ENCODE measurements at places on chromosomes 6 and 20.

DNA sequence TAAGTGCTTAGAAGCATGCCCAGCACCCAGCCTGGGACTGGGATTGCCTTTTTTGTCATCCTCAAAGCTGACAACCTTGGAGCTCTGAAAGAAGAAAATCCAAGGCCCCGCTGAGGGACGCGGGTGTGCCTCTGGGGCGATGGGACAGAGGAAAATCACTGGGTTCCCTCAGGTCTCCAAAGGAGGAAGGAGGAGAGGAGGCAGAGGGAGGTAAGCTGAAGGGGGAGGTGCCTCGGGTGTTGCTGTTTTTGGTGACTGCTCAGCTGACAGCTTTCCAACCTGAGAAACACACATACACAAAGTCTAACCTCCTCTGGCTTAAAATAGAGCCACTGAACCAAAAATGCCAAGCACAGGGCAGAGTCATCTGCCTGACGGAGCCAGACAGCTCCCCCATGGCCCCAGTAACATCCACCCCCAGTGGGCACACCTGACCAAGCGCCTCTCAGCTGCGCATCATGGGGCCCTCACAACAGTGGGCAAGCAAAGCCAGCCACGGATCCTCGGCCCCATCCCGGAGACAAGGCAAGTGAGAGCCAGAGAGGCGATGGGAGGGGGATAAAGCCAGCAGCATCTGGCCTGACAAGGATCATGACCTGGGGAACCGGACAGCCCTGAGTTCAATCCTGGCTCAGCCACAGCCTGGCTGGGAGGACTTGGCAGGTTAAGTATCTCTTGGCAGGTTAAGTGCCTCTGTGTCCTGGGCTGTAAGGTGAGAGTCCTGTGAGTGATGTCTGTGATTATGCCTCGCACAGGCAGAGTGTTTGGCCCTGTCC is 3.2 kb upstream of the KCNK15 start:
- DNase-seq: no peak

DNA sequence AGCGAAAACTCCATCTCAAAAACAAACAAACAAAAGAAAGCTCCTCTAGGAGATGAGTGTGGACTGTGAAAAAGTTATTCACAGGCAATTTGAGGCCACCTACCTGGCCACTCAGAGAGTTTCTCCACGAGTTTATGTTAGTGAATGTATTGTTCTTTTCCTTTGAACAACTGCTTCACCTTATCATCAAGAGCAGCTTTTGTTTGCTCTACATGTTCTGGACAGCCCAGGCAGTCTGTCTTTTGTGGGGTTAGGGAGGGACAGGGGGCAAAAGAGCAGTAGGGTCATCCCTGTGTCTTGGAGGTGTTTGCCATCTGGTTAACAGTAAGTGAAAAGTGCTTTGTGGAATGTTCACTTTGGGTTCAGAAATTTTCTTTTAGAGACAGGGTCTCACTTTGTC is 8.0 kb downstream of the CASS4 start:
- DNase-seq: no peak

GRCh38 chr6:79570129-79571029 is 33.1 kb upstream of the LCA5 start:
- no peak for DNase-seq

- no peak for DNase-seq
Measured at GRCh38 chr6:5763407-5763806, 243.3 kb downstream of the NRN1 start.

GRCh38 chr6:43801495-43802181 is 31.6 kb downstream of the VEGFA start:
- no peak for DNase-seq

DNA sequence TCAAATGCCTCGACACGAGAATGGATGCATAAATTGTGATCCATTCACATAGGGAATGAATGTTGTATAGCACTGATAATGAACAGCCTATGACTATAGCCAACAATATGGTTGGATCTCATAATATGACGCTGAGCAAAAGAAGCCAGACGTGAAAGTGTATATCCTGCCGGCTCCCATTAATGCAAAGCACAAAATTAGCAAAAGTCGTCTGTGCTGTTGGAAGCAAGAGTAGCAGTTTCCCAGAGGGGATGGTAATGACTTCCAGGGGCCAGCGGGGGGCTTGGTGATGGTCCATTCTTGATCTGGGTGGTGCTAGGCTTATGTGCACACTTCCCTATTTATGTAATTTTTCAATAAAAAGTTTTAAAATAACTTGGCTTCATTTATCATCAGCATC is 1.0 kb upstream of the TAGAP start:
- DNase-seq: no peak

GRCh38 chr6:18388271-18388670 is 1.1 kb downstream of the RNF144B start:
- no peak for DNase-seq

DNA sequence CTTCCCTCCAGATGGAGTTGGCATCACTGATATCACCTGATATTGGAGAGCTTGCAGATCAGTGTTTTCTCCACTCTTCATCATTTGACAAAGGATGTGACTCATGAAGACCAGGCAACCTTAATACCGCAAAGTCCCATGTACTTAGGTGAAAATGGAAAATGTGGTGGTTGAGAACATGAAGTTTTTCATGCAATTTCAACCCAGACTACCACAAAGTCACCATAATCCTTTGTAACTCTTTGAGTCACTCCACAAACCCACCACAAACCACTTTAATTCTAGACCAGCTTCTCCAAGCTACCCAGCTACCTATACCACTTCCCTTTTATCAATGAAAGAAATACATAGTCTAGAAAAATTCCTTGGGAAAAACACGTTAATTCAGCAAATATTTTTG is 7.1 kb downstream of the NHLRC1 start:
- DNase-seq: no peak

DNA sequence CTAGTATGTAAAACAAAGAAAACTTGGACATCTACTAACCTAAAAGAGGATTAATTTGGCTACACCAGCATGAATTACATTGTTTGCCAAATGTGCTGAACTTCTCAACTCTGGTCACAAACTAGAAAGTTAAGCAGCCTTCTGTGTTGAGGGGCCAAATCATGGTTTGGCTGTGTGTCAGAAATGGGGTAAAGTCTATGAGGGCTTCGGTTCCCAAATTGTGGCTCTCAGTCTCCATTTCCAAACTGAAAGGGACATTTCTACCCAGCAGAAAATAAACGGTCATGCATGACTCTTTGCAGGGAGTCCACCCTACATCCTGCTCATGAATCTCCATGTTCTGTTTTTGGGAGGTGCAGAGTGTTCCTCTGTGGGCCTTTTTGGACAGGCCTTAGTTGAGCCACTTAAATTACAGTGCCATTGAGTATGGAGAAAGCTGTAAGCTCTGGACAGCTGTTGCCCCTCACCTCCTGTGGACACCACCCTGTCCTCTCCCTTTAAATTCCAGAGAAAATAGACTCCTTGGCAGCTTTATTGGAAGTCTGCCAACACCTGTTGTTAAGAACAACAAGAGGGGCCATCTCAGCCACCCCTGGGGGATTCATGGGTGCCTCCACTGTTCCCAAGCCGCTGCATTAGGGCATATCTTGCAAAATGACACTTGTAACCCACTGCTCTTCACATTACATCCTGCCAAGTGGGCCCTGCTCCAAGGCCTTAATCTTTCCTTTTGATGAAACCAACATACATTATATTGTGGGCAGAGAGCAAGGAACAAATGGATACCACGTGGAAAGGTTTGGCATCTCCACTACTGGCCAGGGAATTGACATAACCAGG is 27.5 kb upstream of the SNRPC start:
- DNase-seq: no peak

DNA sequence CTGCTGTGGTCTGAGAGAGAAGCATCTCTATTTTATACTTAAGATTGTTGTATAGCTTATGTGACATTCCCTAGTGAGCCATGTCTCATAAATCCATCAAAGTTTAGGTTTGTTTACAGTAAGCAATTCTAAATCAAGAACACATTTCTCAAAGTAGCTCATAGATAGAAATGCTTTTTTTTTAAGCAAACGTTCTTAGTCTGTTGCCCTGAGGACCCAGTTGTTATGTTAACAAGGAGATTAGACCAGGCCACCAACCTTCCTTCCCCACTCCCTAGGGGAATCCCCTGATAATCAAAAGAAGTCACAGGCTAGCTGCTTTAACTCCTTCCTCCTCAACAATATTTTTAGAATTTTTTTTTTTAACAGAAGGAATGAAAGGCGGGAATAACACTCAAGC is 169.0 kb downstream of the FUT9 start:
- DNase-seq: no peak

- DNase-seq: no peak
Measured at GRCh38 chr20:49052334-49052733, 6.2 kb downstream of the CSE1L start.

GRCh38 chr6:19530188-19530587 is 307.0 kb upstream of the ID4 start:
- DNase-seq: no peak

- DNase-seq: peak; percentile 72
Measured at GRCh38 chr6:41970436-41970846, 28.8 kb upstream of the CCND3 start.

All from activated T-cell treated with anti-CD3 and anti-CD28 coated beads, Interleukin-2, amount 50 U/mL, for 24 hours (primary cell).